T-helper 17 cell (primary cell): ENCODE measurements at places on chromosomes 2 and 18. TPM values are rescaled to one million over a fixed set of nuclear protein-coding genes. Genes with fewer than 3 reads are reported as not detected.

SNTG2 gene
- total RNA-seq: 2.0 TPM

TRABD2A gene
- 93.7 TPM for total RNA-seq

CCNYL1 gene
- 12.1 TPM for total RNA-seq

POTEJ gene
- total RNA-seq: not detected

SPAST gene
- 15.8 TPM for total RNA-seq

FRZB gene
- not detected for total RNA-seq

WDR35 gene
- total RNA-seq: 5.6 TPM

GRCh38 chr2:6554466-6554865 lies 311.2 kb downstream of the CMPK2 start:
- DNase-seq: no peak

DNA sequence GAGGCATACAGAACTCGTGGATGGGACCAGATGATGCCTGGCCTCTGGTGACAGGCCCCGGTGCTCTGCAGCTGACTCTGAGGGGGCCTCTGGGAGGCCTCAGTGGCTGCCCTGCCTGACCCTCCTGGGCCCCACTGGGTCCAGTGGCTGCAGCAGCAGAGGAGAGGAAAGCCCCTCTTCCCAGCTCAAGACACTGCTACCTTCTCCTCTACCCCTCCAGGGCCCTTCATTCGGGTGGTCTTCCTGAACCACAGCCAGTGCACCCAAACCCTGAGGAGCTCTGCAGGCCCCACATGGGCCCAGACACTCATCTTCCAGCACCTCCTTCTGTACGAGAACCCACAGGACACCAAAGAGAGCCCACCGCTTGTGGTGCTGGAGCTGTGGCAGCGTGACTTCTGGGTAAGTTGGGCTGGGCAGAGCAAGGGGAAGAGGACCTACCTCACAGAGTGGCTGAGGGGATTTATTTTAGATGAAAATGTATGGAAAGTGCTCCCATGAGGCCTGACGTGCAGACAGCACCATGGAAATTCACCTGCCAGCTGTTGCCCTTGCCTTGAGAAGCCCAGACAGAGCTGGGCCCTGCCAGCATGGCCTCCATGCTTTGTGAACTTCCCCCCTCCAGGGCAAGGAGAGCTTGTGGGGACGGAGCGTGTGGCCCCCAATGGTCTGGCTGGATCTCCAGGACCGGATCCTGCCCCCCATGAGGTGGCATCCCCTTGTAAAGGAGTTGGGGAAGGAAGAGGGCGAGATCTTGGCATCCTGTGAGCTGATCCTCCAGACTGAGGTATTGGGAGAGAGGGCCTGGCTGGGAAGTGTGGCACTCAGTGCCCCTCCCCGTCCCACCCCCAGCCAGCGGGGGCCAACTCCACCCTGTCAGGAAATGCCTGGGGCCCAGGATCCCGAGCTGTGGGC lies 46.3 kb downstream of the LMAN2L start:
- no peak for DNase-seq

DNA sequence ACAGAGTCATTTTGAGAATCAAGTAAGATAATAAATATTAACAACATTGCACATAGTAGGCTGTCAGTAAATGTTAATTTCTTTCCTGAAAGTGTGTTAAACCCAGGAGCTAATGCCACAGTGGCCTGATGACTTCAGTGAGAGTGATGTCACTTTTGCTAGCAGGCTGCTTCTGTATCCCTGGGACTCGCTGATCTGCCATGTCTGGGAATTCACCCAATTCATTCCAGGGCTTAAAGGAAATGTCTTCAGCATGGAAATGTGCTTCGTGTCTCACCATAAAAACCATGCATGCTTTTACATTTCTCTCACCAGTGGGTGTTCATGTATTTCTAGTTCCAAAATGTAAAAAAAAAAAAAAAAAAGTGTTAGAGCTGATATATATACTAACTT lies 56.8 kb upstream of the MAPRE3 start:
- DNase-seq: no peak

- DNase-seq: no peak
These were observed 11.5 kb upstream of the CRACDL start for GRCh38 chr2:98947554-98947953.

- DNase-seq: no peak
These were observed 273.6 kb downstream of the ETAA1 start for GRCh38 chr2:67670747-67671183.

GRCh38 chr18:59954241-59954640 lies 54.4 kb downstream of the PMAIP1 start:
- no peak for DNase-seq

DNA sequence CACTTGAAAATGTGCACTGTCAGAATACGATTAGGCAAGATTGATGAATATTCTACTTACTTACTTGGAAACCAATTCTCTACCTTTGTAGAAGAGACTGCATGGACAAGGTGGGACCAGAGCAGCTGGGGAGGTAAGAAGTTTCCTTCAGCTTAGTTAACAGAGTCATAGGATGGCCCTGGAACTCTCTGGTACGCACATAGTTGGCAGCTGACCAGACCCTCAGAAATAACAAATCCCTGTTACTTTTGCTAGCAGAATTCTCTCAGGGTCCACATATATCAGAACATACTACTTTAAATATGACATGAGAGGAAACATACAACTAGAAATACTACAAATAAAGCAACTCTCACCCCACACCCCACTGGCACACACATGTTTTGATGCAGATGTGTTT lies 24.8 kb upstream of the STAT1 start:
- no peak for DNase-seq

DNA sequence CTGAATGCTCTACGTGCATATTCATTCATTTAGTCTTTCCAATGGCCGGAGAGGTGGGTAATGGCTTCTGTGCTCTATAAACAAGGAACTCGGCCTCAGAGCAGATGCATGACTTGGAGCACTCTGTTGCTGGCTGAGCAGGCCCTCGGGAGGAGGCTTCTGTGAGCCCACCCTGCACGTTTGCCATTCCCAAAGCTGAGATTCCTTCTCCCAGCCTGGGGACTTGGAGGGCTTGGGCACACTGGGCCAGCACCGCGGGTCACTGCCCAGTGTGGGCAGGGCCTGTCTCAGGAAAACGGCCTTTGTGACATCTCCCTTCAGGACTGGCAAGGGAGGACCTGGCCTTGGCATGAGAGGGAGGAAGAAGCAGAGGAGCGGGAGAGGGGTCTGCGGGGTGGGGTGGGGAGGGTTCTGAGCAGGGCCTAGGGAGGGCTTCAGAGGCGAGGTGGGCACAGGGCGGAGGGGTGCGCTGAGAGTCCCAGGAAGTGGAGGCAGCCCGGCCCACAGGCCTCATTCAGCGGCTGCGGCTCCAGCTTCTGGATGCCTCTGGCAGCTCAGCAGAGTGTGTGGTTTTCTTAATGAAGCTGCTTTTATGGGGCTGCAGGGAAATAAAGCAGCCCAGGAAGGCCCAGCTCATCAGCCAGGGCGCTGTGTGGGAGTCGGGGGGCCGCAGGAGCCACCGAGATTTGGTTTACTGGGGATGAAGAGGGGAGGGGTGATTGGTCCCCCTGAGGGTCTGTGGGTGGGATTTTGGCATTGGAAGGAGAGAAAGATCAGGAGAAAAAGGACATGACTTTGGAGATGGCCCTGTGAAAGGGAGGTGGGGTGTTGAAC lies 51.7 kb upstream of the OTOF start:
- DNase-seq: no peak

- DNase-seq: no peak
These were observed 22.0 kb upstream of the RPL31 start for GRCh38 chr2:100980046-100980445.

DNA sequence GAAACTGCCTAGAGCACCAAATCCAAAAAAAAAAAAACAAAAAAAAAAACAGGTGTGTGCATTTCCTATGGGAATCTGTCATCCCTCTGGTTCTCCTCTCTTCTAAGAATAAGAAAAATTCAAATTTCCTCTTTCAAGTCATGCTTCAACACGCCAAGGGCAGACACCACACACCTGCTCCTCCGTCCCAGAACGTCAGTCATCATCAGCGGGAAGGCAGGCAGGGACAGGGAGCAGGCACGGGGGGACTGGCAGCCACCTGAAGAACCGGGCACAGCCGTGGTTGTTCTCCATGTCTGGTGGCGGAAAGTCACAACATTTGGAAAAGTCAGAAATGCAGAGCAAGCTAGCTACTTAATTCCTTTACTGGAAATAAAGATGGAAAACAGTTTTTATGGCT lies 214.8 kb downstream of the IKZF2 start:
- no peak for DNase-seq

GRCh38 chr2:171475979-171476378 lies 42.0 kb downstream of the DCAF17 start:
- DNase-seq: no peak

DNA sequence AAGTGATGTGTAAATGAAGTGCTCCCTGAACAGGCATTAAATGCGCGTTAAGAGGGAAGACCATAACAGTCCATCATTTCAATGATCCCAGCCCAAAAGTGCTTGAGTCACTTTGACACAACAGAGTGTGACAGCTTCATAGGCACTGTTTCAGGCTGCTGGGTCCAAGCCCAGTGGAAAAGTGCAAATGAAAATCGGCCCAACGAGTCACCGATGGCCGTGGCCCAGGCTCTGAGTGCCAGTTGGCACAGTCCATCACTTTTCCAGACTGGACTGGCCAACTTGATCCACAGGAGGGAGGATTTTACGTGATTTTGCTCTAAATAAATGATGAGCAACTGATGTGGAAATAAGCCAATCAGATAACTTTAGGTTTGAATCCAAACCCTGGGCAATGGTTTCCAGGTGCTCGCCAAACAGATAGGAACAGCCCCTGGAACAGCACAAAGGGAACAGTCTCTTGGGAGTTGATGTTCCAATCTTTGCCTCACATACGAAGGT lies 114.0 kb downstream of the SP3 start:
- no peak for DNase-seq

GRCh38 chr2:71822463-71822862 lies 325.2 kb downstream of the CYP26B1 start:
- DNase-seq: no peak

GRCh38 chr18:62759704-62760402 lies 44.5 kb downstream of the PHLPP1 start:
- DNase-seq: no peak

GRCh38 chr2:201228912-201229290 lies 31.4 kb upstream of the CASP8 start:
- no peak for DNase-seq

DNA sequence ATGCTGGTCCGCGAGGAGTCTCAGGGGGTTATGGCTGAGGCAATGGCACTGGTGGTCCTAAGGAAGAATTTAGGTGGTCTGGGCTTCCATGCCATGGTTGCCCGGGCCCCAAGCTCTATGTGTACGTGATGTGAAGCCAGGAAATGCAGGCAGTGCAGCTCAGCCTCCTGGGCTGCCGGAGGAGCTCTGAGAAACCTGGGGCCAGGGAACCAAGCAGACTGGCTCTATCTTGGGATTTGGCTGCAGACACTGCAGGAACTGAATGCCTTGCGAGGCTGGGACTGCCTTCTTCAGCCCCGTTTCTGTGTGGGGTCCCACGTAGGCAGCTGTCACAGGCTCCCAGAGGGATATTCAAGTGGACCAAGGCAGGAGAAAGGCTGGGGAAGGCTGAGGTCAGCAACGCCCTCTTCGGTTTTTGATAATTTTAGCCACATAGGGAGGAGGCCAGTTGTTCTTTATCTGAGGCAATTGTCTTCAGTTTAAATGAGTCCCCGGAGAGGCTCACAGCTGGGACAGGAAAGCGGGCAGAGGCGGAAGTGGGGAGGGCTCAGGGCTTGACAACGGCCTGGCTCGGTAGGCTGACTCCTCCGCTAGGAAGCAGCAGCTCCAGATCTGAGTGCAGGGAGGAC lies 77.7 kb downstream of the RHOB start:
- no peak for DNase-seq

DNA sequence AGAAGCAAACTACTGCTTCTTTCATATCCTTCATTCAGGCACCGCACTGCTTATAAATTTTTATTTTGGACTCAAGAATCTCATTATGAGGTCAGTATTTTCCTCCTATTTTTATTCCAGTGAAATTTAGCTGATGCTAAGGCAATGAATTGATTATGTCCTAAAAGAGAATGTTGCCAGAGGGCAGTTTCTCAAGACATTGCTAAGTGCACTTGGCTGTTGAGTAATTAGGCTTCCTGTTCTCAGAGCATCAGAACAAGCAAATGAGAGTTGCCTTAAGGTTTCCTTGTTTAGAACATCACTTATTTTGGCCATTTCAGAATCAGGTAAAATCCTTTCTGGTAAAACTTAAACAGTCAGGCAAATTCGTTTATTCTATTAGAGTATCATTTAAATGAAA lies 548.6 kb upstream of the ZEB2 start:
- no peak for DNase-seq

DNA sequence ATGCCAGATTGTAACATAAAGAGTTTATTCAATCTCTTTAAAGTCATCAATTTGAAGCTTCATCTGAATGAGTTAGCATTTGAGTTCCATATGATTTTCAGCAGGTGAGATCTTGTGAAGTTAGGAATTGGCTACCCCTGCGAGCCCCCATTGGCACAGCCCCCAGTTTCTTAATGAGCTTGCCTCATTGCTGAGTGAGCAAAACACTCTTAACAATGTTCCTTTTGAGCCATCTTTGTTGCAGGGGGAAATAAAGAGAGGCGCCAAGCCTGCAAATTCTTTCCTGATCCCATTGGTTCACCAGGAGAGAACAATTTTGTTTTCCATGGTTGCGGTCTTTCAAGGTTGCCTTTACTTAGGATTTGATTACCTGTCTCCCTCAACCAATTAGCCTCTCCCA lies 18.7 kb downstream of the DPP10 start:
- DNase-seq: no peak

GRCh38 chr2:37585982-37586621 lies 85.3 kb downstream of the CDC42EP3 start:
- DNase-seq: peak; percentile 72

- DNase-seq: no peak
These were observed 214.8 kb downstream of the SP3 start for GRCh38 chr2:173750353-173750801.

GRCh38 chr2:223582001-223582400 lies 20.2 kb downstream of the SCG2 start:
- no peak for DNase-seq

DNA sequence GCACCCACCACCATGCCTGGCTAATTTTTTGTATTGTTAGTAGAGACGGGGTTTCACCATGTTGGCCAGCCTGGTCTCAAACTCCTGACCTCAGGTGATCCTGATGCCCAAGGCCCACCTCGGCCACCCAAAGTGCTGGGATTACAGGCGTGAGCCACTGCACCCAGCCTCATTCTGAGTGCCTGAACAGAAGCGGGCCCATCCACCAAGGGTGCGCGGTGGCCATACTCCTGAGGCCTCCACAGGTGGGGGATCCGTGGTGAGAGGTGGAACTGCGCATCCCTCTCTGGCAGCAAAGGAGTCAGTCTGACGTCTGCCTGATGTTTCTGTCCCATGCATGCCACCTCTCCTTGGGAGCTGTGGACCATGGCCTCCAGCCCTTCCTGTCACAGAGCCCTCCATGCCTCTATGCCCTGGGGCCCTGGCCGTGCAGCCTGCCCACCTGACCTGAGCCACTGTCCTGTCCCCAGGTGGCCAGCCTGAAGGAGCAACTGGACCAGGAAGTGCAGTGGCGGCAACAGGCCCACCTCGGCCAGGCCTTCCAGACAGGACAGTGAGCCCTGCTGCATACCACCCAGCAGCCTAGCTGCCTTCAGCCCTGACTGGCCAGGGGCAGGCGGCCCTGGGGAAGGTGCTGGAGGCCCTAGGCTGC lies 7.6 kb upstream of the SNED1 start:
- DNase-seq: no peak
